ENCODE measurements at places on chromosomes 5 and 9.

DNA sequence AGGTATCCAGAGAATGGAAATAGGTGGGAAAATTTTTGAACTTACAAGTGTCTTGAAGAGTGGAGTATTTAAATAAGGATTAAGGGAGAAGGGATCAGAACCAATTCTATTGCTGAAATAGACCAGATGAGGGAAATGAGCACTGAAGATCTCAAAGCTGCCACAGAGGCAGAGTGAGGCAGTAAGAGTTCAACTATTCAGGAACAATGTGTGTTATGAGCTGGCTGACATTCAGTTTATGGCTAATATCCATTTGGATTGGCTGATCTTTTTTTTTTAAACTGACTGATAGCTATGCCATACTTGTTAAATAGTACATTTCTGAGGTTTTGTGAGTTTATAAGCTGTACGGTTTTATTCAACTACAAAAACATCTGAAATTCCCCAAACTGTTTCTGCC is 95.3 kb upstream of the GNA14 start:
- DNase-seq, result no peak

- DNase-seq, result no peak
These were observed 310.3 kb upstream of the ISL1 start for GRCh38 chr5:51072937-51073336.

DNA sequence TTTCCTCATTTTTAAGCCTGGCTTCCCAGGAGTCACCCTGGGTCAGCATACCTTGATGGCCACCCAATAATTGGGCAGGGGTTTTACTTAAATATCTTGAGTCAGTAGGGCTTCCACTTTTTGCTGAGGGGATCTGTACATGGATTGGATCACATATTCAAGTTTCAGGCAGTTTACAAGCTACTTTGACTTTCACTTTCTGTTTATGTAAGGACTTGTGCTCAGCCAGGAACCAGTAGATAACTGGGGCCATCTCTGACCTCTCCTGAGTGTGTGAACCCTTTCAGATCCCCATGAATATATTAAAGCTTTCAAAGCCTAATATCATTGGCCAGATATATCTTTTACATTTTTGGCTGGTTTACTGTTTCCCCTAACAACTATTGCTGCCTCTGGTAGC is 45.1 kb downstream of the SLCO6A1 start:
- no peak for DNase-seq

DNA sequence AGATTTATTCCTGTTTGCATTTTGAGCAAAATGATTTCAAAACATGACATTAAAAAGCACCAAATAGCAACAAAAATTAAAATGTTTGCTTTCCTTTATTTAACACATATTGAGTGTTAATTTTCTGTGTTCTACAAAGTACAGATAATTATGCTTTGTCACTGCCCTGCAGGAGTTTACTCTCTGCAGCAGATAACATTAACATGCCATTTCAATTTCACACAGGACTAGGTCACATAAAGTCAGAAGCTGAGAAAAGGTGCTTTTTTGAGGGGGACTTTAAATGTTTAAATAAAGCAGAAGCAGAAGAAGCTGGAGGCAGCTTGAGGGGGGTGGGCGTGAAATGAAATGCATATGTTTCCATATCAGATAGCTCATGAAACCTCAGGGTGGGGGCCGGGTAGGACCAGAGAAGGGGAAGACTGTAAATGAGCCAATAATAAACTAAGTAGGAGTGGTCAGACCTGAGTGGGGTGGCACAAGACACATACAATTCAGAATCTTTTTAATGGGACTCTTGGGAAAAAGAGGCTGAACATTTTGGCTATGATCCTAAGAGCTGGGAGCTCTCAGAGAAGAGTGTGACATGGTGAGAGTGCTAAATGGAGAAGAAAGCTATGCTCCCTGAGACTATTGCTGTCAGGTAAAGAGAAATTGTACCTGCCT is 387.5 kb downstream of the FAM170A start:
- no peak for DNase-seq

DNA sequence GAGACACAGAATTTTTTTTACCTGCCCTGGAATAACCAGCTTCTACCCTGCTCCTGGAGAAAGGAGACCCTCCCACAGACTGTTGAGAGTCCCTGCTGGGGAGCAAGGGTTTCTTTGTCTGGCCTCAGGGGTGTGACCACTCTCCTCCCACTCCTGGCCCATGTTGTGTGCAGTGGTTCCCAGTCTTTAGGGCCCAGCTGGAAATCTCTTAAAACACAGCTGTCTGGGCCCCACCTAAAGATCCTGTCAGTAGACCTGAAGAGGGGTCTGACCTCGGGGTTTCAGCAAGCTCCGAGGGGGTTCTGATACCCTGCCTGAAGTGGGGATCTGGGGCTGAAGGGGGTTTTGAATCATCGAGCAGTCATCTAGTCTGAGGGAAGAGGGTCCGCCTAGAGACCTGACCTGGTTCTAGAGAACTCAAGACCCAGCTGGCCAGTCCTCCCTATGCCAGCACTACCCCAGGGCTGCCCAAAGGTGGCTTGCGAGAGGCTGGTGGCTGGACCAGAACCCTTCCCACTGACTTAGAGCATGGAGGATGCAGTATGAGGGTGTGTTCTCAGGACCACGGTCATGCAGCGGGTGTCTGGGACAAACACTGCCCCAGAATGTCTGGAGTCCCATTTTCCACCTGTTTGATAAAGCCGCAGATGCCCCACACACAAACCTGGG is 8.1 kb upstream of the UNC5A start:
- no peak for DNase-seq

DNA sequence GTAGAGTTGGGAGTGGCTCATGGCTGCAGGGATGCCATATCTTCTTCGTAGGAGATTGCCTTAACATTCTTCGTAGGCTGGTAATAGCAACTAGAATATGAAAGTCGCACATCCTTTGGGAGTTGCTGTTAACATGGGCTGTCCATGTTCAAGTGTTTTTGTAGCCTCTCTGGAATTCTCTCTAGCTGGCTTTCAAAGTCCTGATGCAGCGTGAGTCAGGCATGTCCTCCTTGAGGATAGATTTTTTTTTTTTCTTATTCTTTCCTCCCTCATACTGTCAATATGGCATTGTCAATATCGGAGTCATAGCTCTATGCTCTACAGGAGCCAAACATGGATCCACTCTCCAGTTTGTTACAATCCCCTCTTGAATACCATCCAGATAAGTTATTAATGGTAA is 494.8 kb upstream of the WWC1 start:
- no peak for DNase-seq

DNA sequence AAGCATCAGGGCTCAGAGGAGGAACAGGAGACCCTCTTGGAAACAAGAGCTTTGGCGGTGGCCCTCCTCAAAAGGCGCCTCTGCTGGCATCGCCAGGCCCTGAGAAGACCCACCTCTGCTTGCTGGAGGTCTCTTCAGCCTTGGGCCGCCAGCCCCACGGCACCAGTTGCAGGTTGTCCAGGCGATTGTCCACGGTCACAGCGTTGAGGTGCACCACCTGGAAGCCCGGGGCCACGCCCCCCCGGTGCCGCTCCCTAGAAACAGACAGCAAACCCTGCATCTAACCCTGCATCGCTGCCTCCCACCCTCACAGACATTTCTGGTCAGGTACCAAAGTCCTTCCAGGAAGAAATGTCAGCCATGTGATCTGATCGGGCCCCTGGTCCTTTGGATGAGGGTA is 3.5 kb downstream of the ZMYND19 start:
- no peak for DNase-seq

- DNase-seq, result no peak
These were observed 20.5 kb upstream of the VPS13A start for GRCh38 chr9:77156646-77157371.

GRCh38 chr5:111238431-111239225 is 14.4 kb downstream of the CAMK4 start:
- DNase-seq, result no peak

GRCh38 chr5:136120529-136120928 is 12.1 kb upstream of the SMAD5 start:
- no peak for DNase-seq

GRCh38 chr5:72440207-72440638 is 67.0 kb downstream of the ZNF366 start:
- DNase-seq, result no peak

DNA sequence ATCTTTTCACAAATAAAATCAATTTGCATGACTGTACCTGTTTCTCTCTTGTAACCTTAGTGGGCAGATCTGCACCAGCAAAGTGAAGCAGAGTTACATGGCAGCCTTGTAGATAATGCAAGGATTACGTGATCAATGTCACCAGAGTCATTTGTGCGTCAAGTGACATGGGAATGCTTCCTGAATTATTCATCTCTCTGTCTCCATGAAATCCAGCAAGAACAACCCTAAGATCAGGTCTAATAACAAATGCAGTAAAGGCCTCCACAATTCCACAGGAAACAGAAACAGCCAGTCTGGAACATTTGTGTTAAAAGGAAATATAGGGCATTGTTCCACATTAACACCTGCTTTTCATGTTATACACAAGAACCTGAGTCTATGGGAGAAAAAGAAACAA is 7.8 kb downstream of the GZMA start:
- no peak for DNase-seq

GRCh38 chr9:130411566-130411915 is 33.2 kb upstream of the ASS1 start:
- no peak for DNase-seq

GRCh38 chr9:37919956-37920335 is 16.0 kb upstream of the SLC25A51 start:
- no peak for DNase-seq

- DNase-seq, result no peak
These were observed 55.3 kb downstream of the RPS23 start for GRCh38 chr5:82222597-82223574.

GRCh38 chr9:81076131-81076530 is 613.2 kb downstream of the TLE1 start:
- DNase-seq, result no peak
